ENCODE measurements at places on chromosomes 16 and 17. TPM values are rescaled to one million over a fixed set of nuclear protein-coding genes. Genes with fewer than 3 reads are reported as not detected.

CDH5 gene
- total RNA-seq = 3.6 TPM

MYOCD gene
- 1.4 TPM for total RNA-seq

MYH13 gene
- not detected for total RNA-seq

ACSM2A gene
- not detected for total RNA-seq

TSNAXIP1 gene
- 0.78 TPM for total RNA-seq

SGCA gene
- 23.8 TPM for total RNA-seq

ADGRG1 gene
- total RNA-seq = 5.9 TPM

DUXB gene
- total RNA-seq = not detected

B9D1 gene
- 32.2 TPM for total RNA-seq

RETREG3 gene
- total RNA-seq = 62.9 TPM

COPRS gene
- 70.0 TPM for total RNA-seq

FBXO39 gene
- 0.07 TPM for total RNA-seq

TNRC6C gene
- total RNA-seq = 7.6 TPM

CBLN1 gene
- total RNA-seq = not detected

PRKCB gene
- 0.07 TPM for total RNA-seq

SPNS2 gene
- 0.13 TPM for total RNA-seq

ASGR1 gene
- total RNA-seq = 0.26 TPM

GPR142 gene
- 0.26 TPM for total RNA-seq

RPL19 gene
- total RNA-seq = 1,207 TPM

PERCC1 gene
- total RNA-seq = not detected

MSLN gene
- total RNA-seq = not detected

HOXB4 gene
- 4.6 TPM for total RNA-seq

Measured in smooth muscle cell of the pulmonary artery (primary cell).